ENCODE measurements at places on chromosomes 3 and 15.
A peak's percentile ranks its signal among the peaks of the same experiment; 100 is the strongest.

- DNase-seq = no peak
Measured at GRCh38 chr15:91562698-91563097, 290.8 kb upstream of the SLCO3A1 start.

- DNase-seq = no peak
Measured at GRCh38 chr15:41798607-41799487, 24.6 kb downstream of the MAPKBP1 start.

DNA sequence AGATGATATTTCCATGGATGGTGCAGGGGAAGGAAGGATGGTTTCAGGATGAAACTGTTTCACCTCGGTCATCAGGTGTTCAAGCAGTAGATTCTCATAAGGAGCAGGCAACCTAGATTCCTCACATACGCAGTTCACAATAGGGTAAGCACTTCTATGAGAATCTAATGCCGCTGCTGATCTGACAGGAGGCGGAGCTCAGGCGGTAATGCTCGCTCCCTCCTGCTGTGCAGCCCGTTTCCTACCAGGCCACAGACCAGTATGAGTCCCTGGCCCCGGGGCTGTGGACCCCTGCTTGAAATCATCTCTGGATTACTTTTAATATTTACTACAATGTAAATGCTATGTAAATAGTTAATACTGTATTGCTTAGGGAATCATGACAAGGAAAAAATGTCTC is 241.8 kb downstream of the ROBO2 start:
- no peak for DNase-seq

DNA sequence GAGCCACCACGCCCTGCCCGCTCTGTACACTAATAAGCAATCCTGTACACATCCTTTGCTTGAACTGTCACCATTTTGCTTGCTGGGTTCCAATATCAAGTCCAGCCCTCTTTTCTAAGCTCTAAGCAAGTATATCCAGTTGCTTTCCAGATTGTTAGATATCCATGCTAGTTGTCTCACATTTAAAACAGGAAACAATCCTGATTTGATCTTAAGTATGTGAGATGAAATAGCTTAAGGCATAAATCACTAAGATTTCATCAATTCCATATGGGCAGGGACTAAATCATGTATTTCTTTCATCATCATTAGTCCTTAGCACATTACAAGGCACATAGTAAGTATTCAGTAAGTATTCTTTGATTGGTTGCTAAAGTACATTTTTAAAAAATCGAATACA is 16.2 kb downstream of the ATP11B start:
- no peak for DNase-seq

DNA sequence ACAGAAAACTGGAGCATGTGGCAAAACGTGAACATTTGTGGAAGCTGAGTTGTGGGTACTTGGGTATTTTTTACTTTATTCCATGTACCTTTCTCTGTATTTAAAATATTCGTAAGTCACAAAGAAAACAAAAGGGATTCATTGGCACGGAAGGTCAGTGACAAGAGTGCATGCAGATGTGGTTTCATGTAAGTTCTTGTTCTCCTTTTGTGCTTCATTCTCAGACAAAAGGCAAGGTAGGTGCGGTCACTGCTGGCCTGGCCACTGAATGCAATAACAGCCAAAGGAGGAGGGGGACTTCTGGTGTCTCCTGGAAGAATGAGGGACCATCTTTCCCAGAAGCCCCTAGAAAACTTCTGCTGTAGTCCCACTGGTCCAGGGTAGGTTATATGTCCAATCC is 200.0 kb upstream of the TOPAZ1 start:
- DNase-seq = no peak

DNA sequence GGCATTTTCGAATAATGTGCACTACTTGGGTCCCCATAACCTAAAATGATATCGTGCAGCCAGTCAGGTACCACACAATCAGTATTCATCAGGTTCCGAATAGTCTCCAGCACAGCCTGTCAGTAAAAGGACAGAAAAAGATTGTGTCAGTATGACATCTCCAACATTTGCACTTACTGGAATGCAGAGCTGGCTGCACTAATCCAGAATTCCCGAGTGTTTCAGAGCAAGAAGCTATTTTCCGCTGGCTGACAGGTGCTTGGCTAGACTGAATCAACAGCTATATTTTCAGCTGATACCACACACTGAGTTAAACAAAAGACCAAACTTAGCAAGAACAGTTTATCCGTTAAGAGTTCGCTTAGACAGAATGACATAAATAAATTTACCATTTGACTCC is 68.8 kb downstream of the AQR start:
- DNase-seq = no peak

- no peak for DNase-seq
Measured at GRCh38 chr3:108030960-108031359, 59.9 kb downstream of the CD47 start.

DNA sequence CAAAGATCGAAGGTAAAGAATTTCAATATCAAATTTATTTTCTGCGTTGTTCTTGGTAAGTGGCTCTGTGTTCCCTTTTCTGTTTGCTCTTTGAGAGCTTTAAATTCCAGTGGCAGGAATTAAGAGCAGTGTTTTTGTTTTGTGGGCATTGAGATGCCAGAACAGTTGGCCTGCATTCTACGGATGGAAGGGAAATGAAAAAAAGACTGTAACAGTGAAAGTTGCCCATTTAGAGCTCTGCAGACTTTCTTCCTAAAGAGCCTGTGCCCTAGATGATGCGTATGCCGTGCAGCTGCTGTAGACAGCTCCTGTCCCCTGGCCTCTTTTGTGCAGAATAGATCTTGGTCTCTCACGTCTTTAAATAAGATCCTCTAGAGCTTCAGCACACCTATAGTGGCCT is 58.8 kb downstream of the KAT2B start:
- no peak for DNase-seq

GRCh38 chr15:78242128-78242527 is 7.8 kb upstream of the ACSBG1 start:
- peak; percentile 28 for DNase-seq

- no peak for DNase-seq
Measured at GRCh38 chr3:108951820-108952501, 1.7 kb downstream of the GUCA1C start.

GRCh38 chr3:126311338-126311978 is 45.8 kb downstream of the KLF15 start:
- no peak for DNase-seq

GRCh38 chr3:107520535-107520934 is 2.2 kb upstream of the BBX start:
- no peak for DNase-seq
